ENCODE measurements at places on chromosomes 7 and 10. TPM values are rescaled to one million over a fixed set of nuclear protein-coding genes. Genes with fewer than 3 reads are reported as not detected.

The FOXI2 gene
- total RNA-seq, result not detected

The HYAL4 gene
- total RNA-seq, result not detected

The LRGUK gene
- 0.23 TPM for total RNA-seq

The ARHGEF35 gene
- total RNA-seq, result 0.13 TPM

The HYCC1 gene
- total RNA-seq, result 209 TPM

The ASB10 gene
- total RNA-seq, result not detected

The OR2AE1 gene
- total RNA-seq, result not detected

The CPA4 gene
- total RNA-seq, result 90.5 TPM

The SLC18A3 gene
- total RNA-seq, result not detected

- no peak for DNase-seq
Measured at GRCh38 chr10:1932692-1933094, 195.4 kb upstream of the ADARB2 start.

GRCh38 chr10:103847909-103848468, 7.4 kb downstream of the SH3PXD2A start:
- no peak for DNase-seq

DNA sequence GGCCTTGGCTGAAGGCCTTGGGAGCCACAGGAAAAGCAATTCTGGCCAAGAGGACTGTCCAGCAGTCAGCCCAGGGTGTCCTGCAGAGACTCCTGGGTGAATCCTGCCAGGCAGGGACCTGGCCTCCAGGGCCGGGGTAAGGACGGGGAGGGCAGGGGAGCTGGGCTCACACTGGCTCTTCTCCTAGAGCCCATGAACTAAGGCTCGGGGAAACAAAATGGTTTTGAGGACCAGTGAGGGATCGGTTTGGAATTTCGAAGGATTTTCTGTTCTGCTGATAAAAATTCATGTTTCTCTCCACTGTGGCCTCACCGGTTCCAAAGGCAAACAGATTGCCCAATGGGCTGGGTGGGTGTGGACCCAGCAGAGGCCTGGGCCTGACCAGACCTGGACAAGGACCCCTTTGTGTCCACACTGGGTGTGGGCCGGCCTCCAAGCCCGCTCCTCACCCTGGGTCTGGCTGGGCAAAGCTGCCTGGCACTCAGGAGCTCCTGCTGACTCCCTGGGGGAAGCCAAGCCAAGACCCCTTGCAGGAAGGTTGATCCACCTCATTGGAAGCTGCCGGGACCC, 27.3 kb downstream of the FAM20C start:
- DNase-seq, result no peak

GRCh38 chr10:86308056-86308455, 58.5 kb downstream of the GRID1 start:
- no peak for DNase-seq

GRCh38 chr7:20738518-20739481, 47.9 kb downstream of the SP8 start:
- no peak for DNase-seq

DNA sequence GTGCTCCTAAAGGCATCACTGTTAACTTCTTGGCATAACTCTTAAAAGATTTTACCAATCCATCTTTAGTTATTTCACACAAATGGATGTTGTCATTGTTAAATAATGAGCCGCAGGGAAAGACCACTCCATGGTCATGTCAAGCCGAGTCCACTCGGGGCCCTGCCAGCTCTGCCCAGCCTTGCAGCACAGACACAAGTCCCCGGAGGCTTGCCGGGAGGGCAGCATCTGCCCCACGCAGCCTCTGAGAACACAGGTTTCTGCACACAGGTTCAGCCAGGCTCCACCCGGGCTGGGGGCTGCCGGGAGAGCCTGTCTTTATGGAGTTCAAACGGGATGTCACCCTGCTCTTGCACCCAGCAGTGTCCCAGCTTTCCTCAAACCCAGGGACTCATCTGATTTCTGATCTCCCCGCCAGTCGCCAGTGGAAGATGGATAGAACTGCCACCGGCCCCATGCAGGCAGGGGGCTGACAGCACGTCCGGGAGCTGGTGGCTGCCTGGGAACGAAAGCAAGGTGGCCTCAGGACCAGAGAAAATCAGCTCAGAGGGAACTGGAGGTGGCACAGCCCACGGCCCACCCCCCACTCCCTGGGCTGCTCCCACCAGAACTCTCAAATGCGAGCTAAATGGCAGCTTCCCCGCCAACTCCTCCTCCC, 156.2 kb downstream of the TCERG1L start:
- DNase-seq, result no peak

- DNase-seq, result no peak
Measured at GRCh38 chr10:126798649-126799048, 106.6 kb upstream of the DOCK1 start.

DNA sequence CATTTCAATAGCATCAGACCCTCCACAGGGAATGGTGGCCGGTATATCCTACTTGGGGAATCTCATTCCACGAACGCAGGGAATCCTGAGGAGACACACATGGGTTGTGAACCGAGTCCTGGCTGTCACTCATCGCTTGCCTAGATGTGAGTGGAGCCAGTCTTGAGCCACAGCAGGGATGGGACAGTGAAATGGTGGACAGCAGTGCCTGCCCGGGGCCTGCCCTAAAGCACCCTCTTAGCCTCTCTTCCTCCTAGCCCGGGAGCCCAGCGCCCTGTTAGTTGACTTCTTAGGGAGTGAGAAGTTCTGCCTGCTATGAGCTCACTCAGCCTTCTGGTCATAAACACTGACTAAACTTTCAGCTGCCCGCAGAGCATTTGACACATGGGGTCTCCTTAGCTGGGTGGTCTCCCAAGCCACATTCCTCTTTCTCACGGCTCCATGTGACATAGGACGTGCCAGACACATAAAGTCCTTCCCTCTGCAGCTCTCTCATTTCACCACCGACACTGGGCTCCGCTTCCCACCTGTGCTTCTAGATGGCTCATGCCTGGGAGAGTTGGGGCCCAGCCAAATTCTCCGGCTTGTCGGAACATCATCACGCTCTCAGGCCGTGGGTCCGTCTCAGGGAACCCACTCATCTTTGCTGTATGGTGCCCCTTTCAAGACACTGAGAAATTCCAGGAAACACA, 60.9 kb downstream of the TCERG1L start:
- no peak for DNase-seq

GRCh38 chr10:110069502-110069982, 61.8 kb downstream of the ADD3 start:
- no peak for DNase-seq

DNA sequence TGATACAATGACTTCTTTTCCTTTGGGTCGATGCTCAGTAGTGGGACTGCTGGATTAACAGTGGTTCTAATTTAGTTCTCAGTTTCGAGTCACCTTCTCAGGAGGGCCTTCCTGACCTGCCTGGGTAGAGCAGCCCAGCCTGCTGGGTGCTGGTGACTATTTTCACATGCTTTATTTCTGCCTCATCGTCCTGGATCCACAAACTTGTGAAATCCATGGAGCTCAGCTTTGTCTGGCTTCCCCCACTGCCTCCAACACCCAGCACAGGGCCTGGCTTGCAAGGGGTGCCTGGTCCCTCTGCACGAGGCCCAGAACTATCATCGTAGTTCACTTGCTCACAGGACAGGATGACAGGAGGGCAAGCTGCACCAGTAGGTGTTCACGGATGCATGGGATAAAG, 46.9 kb downstream of the SPOCK2 start:
- no peak for DNase-seq

DNA sequence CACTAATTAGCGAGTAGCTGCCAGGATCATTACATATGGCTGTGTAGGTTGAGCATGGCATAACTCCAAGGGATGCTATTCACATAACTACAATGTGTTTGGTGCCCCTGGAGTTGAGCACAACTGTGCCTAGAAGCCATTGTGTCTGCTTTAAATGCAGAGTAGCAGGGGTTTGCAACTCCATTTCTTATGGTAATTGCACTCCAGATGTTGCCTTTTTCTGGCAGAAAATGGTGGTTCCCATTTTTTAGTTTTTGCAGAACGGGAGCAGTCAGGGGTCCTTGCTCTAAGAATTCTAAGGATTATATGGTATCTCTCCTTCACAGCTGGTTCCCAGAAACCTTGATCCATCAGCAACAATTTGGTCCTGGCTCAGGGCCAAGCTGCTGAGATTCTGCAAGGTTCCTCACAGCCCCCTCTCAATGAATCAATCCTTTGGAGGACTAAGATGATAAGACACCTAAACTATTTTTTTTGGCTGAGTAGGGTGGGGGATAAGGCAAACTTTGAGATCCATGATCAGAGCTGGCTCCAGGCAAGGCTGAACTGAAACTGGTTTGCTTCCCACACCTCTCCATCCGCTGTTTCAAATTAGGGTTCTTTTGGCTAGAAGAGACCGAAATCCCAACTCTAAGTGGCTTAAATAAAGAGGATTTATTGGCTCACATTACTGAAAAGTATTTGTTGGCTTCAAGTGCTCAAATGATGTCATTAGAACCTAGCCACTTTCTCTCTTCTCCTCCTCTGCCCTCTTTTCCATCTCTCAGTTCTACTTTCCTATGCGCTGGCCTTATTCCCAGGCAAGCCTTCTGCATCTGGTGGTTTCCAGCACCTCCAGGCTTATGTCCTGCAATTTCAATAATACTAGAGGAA, 97.5 kb upstream of the CCDC6 start:
- DNase-seq, result no peak

GRCh38 chr10:125926247-125926646, 29.9 kb downstream of the FANK1 start:
- no peak for DNase-seq

DNA sequence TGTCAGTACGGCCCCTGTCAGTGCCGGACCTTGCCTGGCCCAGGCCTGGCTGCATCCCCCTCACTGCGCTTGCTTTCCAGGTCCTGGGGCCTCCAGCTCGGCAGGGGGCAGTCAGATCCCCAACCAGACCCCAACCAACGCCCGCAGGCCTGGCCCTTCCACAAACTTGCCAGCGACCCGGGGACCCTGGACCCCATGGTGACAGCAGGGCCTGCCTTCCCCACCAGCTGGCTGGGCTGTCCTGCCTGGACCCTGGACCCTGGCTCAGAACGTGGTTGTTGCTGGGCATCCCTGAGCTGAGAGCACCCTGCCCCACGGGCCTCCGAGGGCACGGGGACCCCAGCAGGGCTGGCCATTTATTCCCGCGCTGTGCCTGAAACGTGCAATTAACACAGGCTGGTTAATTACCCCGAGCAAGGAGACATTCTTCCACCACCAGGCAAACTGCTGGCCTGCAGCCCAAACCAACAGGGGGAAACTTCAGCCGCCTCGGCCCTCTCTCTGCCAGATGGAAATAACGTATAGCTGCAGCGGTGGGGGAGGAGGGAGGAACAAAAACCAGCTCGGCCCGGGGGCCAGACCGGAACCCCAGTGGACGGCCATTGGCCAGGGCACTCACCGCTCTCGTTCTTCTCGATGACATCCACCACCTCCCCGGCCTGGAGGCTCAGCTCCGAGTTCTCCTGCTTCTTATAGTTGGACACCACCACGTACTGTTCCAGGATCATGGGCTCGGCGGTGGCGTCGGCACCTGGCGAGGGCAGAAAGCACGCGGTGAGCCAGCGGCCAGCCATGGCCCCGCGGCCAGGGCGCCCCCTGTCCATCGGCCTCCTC, 167.1 kb downstream of the NEURL1 start:
- peak; percentile 67 for DNase-seq

GRCh38 chr7:155145477-155146255, 75.5 kb downstream of the HTR5A start:
- DNase-seq, result no peak

DNA sequence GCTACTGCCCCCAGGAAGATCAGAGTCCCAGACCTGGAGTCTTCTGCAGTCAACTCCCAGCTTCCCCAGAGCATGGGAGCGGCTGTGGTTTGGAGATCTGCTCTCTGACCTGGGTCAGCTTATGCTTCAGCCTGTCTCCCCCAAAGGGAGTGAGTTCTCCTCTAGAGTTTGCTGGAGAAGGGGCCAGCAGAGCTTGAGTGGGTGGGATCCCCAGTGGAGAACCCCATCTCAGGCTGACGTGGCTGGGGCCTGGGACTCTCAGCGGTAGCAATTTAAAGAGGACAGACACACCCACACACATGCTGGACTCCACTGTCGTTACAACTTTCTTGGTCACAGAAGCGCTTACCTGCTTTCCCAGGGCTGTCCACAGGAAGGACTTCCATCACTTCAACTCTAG, 6.3 kb downstream of the UNC5B start:
- DNase-seq, result no peak

GRCh38 chr7:46146454-46147255, 225.6 kb upstream of the IGFBP3 start:
- DNase-seq, result peak; percentile 87
